ENCODE measurements at places on chromosomes 7 and 10.
A peak's percentile ranks its signal among the peaks of the same experiment; 100 is the strongest.

DNA sequence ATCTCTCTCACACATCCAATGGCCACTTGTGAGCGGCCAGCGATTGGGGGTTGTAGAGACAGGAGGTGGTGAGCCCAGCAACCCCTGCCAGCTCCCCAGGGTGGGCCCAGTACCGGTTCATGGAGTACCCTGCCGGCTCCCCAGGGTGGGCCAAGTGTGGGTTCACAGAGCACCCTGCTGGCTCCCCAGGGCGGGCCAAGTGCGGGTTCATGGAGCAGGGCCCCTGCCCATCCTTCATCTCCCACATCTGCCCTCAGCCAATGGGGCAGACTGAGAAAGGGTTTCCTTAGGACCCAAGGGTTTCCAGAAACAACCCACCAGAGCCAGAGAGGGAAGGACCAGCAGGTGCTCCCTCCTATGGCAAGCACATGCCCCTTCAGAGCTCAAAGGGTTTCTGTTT is 21.4 kb upstream of the SLIT1 start:
- DNase-seq, result no peak

GRCh38 chr10:12042409-12042796 is 206 bp downstream of the UPF2 start:
- DNase-seq, result no peak

DNA sequence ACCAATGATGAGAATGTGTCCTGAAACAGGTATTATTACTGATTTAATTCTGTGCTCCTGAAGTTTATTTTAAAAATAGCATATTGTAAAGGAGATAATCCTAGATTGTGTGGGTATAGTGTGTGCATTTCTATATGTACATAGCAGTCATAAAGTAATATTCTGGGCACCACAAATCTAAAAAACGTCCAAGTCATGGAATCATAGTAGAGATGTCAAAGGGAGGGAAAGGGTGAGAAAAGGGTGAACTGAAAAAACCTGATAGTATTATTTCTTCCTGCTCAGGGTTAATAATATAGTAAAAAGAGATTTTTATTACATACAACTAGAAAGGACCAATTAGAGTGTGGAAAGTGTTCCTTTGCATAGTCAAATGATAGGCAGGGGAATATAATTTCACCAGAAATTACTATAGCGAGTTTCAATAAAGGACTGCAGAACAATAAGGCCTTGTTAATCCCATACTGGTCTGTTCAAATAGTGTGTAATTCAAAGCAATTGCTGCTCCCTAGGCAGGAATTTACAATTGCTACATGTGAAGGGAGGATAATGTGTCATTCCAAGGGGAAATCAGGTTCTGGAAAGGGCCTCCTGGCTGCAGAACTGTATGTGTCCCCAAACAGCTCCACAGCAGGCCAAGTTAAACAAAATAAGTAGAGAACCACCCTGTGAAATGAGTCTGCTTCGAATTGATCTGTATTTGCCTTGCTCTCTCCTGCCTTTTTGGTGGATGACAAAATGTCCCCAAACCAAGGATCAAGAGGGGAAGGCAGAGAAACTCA is 42.5 kb upstream of the KMT2E start:
- no peak for DNase-seq

GRCh38 chr10:122461367-122461728 is at the start of gene HTRA1:
Gene HTRA1 (plus strand): TSS chr10:122461553. CDS start chr10:122461653, 100 bp downstream.
- no peak for DNase-seq

GRCh38 chr10:4018054-4018511 is 233.1 kb upstream of the KLF6 start:
- DNase-seq, result no peak

GRCh38 chr10:17847585-17848296 is 38.6 kb downstream of the MRC1 start:
- DNase-seq, result no peak

GRCh38 chr7:136353287-136353686 is 376.1 kb upstream of the MTPN start:
- no peak for DNase-seq

GRCh38 chr10:7937315-7937945 is 117.1 kb upstream of the GATA3 start:
- no peak for DNase-seq

- peak; percentile 23 for DNase-seq
These were observed 209.1 kb downstream of the TRIL start for GRCh38 chr7:28748933-28749584.

GRCh38 chr7:44177570-44178131 is 11.6 kb downstream of the GCK start:
- DNase-seq, result no peak

DNA sequence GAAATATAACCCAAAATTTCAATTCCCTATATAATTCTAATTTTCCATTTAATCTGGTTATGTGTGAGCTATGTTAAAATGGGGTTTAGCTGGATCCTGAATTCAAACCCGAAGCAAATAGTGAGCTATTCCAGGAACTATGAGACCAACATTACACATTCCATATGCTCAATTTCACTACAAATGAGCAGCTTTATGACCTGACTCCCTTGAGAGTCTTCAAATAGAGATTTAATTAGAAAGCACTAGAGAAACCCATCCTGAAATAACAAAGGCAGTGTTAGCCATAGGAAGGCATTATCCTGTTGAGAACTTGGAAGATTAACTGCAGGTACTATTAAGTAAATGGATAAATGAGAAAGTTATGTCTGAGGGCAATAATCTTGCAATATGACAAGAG is 890.0 kb downstream of the GRM8 start:
- DNase-seq, result no peak

- DNase-seq, result no peak
These were observed 18.6 kb upstream of the HK1 start for GRCh38 chr10:69259547-69260243.

DNA sequence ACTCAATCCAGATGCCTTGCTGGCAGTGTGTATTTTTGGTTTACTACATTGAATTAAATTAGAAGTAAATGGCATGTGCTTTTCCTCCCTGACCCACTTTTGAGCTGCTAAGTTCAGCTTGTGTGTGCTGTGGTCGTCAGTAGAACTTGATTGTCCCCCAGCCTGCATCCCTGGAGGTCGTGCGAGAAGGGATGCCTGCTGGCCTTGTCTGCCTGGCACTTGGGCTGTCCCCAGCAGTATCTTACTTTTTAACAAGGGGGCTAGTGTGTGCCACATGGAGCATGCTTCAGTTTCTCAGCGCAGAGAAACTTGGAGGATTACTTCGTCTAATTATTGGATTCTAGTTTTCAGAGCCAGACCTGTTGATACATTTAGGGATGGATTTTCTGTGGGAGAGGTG is 80.2 kb downstream of the ADCY1 start:
- no peak for DNase-seq

DNA sequence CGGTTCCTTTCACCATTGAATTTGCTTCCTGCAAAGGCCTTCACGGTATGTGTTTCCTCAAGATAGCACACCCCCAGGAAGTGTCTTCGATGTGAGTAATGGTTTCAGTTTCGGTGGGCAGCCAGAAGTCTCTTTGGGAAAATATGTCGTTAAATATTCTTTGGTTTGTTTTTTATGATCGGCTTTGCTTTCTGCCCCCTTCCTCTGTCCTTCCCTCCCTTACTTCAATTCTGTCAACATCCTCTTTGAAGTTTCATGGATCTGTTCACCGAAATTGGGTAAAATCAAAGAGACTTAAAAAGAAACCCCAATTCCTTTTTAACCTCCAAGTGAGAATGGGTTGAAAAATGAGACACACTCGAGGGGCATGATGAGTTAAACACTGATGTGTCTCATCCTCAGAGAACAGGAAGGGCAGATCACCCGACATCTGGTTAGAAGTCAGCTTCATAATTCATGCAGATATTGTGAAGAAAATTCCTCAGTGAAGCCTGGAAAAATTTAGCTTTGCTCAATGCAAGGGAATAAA is 170.8 kb upstream of the HABP2 start:
- peak; percentile 7 for DNase-seq

DNA sequence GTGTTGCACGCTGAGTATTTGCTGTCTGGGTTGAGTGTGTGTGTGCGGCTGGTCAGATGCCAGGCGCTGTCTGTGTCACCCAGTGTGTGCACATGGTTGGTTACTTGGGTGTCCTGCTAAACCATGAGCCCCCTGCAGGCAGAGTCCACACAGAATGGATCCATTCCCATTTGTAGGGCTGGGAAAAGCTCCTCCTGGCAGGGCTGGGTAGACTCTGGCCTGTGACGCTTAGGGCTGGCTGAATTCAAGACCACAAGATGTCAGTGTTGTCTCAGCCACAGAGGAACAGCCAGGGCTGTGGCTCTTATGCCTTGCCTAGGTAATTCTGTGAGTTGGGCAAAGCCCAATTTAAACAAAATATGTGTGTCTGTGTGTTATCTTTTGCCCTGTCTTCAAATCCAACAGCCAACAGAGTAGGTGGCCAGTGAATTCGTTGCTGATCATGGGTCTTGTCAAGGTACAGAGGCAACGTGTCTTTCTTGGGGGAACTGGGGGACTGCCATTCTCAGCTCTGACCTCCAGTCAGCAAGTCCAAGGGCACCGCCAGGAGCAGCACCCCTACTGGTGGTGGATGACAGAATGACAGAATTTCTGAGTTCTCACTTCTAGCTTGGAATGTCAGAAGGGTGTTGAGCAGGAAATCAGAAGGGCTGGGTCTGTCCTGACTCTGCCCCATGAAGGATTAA is 285.1 kb downstream of the CCSER2 start:
- peak; percentile 10 for DNase-seq
